CD8-positive, alpha-beta T cell (primary cell): ENCODE measurements at places on chromosomes 12 and 14. TPM values are rescaled to one million over a fixed set of nuclear protein-coding genes. Genes with fewer than 3 reads are reported as not detected.
A peak's percentile ranks its signal among the peaks of the same experiment; 100 is the strongest.

The SRGAP1 gene
- not detected for total RNA-seq

The SERPINA9 gene
- not detected for total RNA-seq

DNA sequence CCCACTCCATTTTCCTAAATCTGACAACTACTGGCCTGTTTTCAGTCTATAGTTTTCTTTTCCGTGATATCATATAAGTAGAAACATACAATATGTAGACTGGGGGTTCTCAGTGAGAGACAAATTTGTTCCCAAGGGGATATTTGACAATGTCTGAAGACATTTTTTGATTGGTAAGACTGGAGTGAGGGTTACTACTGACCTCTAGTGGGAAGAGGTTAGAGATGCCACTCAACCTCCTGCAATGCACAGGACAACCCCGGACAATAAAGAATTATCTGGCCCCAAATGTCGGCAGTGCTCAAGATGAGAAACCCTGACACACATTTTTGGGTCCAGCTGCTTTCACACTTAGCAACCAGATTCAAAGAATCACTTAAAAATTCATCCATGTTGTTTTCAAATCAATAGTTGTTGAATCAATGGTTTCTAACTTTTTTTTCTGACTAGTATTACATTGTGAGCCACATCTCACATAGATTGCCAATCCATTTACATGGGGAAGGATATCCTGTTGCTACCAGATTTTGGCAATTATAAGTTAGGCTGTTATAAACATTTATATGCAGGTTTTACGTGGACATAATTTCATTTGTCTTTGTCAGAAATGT lies 307.1 kb downstream of the RPL10L start:
- no peak for DNase-seq

The TBC1D30 gene
- 0.28 TPM for total RNA-seq

GRCh38 chr12:10068644-10069043 lies 30.1 kb downstream of the CLEC1A start:
- peak; percentile 6 for DNase-seq

GRCh38 chr12:12803186-12803585 lies 10.0 kb upstream of the DDX47 start:
- no peak for DNase-seq

- no peak for DNase-seq
Observed at GRCh38 chr12:68370006-68370590, 37.9 kb upstream of the MDM1 start.

DNA sequence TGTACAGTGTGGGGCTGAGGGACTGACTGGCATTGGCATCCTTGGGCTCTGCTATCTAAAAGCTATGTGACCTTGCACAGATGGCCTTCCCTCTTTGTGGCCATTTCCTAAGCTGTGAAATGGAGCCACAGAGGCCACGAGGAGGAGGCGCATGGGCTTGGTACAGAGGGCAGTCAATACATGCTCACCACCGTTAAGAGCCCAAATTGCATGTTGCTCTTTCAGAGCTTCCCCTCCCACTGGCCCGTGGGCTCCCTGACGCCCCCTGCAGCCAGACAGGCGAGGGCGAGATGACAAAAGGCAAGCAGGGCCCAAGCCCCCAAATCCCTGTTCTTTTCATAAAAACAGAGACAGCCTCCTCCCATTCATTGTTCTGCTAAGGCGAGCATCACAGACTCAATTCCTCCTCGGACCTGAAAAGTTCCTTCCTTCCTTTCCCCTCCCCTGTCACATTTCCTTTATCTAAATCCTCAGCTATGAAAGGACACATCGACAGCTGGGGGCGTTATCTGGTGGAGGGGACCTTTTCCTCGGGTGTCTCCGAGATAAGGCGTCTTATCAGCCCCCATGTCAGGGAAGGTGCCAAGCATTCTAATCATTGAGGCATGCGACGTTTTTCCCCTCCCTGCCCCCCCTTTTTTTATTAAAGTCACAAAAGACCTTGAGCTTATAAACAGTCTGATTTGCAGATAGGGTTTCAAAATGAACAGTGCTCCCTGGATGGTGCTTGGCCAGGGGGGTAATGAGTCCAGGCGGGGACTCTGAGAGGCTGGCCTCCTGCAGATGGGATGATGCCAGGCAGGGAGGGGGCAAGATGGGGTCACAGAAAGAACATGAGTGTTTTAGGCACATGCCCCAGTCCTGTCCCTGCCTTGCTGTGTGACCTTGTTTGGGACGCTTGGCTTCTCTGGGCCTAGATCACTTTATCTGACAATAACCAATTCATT lies 26.4 kb downstream of the FAM222A start:
- no peak for DNase-seq

The TPH2 gene
- not detected for total RNA-seq

GRCh38 chr14:99924379-99924778 lies 131.2 kb downstream of the EML1 start:
- DNase-seq, result no peak

GRCh38 chr12:40691913-40692764 lies at the start of gene CNTN1:
CNTN1 (plus strand) TSS chr12:40692439.
- no peak for DNase-seq

The CYP27B1 gene
- total RNA-seq, result 2.2 TPM

The KCNJ8 gene
- not detected for total RNA-seq

The EMP1 gene
- total RNA-seq, result 5.0 TPM

DNA sequence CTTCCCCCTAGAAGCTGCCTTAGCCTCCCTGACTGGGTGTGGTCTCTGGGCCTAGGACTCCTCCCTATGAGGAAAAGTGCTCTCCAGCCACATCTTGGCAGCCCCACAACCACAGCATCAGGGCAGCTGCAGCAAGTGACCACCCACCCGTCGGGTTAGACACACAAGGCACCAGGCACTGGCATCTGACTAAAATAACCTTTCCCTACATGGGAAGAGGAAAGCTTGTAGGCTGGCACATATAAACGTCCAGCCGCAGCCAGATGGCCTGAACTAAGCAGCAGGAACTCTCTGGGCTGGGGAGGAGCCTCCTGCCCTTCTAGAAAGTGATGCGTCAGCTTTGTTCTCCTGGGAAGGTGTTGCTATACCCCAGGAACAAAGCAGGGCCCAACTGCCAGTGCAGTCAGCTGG lies 328.7 kb downstream of the DPF3 start:
- no peak for DNase-seq

The LRFN5 gene
- not detected for total RNA-seq

DNA sequence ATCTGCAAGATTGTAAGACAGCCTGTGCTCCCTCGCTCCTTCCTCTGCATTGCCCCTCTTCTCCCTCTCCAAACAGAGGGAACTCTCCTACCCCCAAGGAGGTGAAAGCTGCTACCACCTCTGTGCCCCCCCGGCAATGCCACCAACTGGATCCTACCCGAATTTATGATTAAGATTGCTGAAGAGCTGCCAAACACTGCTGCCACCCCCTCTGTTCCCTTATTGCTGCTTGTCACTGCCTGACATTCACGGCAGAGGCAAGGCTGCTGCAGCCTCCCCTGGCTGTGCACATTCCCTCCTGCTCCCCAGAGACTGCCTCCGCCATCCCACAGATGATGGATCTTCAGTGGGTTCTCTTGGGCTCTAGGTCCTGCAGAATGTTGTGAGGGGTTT lies 37.4 kb downstream of the DAD1 start:
- no peak for DNase-seq

DNA sequence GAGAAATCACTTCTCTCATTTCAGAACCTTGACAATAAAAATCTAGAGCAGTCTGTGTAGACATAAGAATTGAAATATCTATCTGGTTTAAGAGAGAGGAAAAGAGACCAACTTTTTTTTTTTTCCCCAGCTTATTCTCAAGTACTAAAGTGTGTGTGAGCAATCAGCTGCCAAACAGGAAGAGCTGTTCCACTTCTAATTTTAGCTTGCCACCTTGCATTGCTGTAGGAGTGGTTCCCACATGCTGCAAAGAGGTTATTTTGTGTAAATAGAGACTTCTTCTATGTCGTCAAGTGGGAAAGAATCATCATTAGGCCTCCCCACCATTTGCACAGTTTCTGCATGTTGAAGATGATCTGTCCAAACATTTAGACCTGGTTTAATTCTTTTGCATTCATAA lies 142.6 kb downstream of the NPAS3 start:
- no peak for DNase-seq

DNA sequence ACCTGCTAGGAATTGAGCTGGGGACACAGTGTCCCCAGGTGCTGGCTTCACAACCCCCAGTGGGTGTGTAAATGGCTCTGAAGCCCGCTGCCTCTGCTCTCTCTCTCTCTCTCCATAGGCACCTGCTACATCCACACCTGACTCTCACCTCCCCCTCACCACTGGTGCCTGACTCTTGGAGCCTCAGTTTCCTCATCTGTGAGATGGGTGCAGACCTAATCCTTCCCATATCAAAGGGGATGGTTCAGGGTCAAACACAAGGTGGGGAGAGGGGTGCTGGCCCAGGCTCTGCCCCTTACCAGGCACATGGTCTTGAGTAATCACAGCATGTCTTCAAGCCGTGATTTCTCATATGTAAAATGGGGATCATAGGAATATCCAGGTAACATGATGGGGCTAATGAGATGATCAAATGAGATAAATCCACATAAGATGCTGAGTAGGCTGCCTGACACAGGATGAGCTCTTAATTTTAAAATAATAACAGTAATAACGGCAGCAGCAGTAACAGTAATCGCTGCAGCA lies 37.6 kb downstream of the TESC start:
- no peak for DNase-seq

DNA sequence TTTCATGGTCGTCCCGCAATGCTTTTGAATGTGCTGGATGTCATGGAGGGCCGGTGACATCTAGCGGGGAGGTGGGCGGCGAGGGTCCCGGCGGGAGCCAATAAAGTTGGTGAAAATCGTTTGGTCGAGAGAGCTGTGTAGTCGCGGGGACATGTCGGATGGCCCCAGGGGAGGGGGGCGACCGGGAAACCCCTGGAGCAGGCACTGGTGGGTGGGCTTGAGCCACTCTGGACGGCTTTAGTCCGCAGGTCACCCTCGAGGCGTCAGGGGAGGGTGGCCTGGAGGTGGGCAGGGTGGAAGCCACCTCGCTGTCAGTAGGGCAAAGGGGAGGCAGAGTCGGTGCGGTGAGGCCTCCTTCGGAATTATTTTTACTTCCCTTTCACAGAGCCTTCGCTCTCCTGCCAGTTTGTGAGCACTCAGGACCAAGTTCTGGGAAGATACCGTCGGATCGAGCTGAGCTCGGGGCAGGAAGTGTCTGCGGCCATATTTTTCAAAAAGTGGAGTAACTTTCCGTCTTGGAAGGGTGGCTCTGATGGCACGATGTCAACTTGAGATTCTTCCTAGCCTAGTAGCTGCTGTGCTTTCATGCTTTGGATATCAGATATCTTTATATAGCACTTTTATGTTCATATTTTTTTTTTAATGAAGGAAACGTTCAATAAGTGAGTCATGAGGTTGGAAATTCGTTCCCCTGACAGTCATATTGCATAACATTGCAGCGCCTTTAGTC lies 28.2 kb downstream of the WBP11 start:
- DNase-seq, result peak; percentile 63

The CEBPE gene
- total RNA-seq, result not detected

- no peak for DNase-seq
Observed at GRCh38 chr14:68740788-68741476, 51.9 kb downstream of the ZFP36L1 start.

GRCh38 chr12:42119085-42119633 lies 25.5 kb downstream of the GXYLT1 start:
- no peak for DNase-seq

GRCh38 chr12:123013185-123014095 lies 33.0 kb downstream of the ARL6IP4 start:
- DNase-seq, result no peak

DNA sequence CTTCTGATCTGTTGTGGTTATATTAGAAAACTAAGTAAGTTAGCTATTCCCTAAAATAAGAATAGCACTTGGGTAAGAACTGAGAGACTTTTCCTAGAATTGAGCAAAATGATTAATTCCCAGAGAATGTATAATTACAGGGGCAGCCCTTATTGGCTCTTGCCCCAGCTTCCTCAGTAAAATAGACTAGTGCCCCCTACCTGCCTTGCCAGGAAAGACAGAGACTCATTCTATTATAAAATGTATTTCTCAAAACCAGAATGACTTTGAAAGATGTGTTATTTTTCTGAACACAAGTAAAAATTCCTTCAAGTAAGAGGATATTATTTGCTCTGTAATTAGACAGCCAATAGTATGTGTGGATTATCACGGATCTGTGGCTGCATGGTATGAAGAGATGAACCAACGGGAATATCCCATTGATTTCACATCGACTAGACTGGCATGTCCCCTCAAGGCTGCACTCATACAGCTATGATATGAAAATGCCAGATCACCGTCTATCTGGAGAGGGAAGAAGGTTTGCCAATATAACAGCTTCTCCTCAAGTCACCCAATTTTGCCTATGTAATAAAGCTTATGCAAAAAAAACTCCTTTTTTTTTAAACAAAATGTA lies 7.4 kb upstream of the GLRX5 start:
- no peak for DNase-seq

The TGFB3 gene
- 6.9 TPM for total RNA-seq

The SELPLG gene
- total RNA-seq, result 30.4 TPM

DNA sequence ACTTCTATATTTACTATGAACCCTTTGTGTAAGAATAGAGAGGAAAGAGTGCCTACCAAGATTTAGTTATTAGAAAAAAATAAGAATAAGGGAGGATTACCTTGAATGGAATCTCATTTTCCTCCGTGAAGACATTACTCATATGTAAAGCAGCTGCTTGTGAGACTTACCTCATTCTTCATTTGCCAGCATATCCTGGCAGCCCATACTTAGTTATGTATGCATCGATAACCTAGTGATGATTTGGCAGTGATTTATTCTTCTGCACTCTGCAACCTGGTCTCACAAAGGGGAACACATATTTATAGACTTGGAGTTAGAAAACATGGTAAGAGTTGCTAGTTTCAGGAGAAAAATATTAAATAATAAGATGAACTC lies 56.8 kb downstream of the LRFN5 start:
- no peak for DNase-seq

DNA sequence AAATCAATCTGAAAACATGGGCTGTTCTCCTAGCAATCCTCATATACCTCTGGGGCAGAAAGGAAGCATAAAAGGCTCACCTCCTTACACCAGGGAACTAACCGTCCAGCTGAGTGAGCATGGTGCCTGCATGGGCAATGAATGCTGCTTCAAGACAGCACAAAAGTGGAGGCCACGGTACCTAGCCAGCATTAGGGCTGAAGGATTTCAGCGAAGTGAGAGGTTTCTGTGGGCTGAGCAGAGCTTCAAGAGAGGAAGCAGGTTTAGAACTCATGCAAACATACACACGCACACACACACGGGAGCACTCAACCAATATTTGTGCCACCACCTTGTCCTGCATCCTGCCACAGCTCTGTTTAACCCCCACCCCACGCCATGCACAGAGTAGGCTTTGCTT lies 838.5 kb upstream of the TMEM132C start:
- no peak for DNase-seq

The BCL2L14 gene
- 0.61 TPM for total RNA-seq

The MANSC1 gene
- total RNA-seq, result not detected

- no peak for DNase-seq
Observed at GRCh38 chr12:52659951-52660350, 7.9 kb upstream of the KRT2 start.

The TMEM132D gene
- not detected for total RNA-seq

GRCh38 chr12:75977952-75978671 lies 53.5 kb downstream of the PHLDA1 start:
- peak; percentile 92 for DNase-seq

The CLEC1A gene
- not detected for total RNA-seq

DNA sequence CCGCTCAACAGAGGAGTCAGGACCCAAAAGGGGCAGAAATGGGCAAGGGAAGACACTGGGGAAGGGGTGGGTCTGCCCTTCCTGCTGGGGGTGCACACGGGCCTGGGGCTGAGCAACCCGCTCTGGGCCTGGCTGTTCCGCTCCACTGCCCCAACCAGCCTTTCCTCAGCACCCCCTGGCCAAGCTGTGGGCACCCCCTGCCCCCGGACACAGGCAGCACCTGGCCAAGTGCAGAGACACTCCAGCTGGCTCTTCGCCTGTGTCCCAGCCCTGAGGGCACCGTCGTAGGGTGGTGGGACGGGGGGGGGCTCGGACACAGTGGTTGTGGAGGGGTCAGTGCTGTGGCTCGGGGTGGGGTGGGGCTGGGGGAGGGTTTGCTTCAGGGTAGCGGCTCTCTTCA lies 10.3 kb downstream of the PACS2 start:
- DNase-seq, result no peak
